ENCODE measurements at places on chromosomes 6 and 20.
A peak's percentile ranks its signal among the peaks of the same experiment; 100 is the strongest.

DNA sequence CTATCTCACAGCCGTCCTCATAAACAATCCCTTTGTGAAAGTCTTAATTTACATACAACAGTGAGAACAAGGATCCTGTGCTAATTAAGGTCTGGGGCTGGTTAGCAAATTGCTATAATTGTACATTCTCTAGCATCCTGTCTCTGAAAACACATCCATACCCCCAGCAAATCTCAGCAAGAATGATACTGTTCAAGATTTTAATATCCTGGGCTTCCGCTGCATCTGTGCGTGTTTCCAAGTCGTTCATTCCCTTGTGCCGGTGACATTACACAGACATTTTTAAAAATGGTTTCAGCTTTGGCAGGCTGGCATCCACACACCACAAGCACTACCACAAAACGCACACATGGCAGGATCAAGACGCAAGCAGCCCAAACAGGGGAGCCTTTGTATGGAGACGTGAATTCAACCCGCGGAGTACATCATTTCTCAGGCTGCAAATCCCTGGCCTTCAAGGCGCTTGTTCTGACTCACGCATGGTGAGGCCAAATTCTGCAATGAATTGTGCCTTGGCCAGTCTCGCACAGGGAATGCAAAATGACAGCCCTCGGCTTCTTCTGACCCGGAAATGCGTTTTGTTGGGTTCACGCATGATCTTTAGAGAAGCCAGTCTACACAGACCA, 20.3 kb downstream of the ZMYND8 start:
- H3K27ac ChIP-seq = peak overlapping the region; percentile 86
- H3K4me3 ChIP-seq = no peak overlapping the region
- peaks cover 58% of the 10 kb centered on the region for H3K4me1 ChIP-seq
- DNase-seq = no peak

- no peaks in the 10 kb centered on the region for H3K27me3 ChIP-seq
- H3K4me1 ChIP-seq = no peaks in the 10 kb centered on the region
- no peaks in the 10 kb centered on the region for H3K36me3 ChIP-seq
- no peak for DNase-seq
These were observed 112.8 kb downstream of the TBX18 start for GRCh38 chr6:84651583-84651982.

- peaks cover 5% of the 10 kb centered on the region for H3K4me1 ChIP-seq
- H3K27me3 ChIP-seq = no peaks in the 10 kb centered on the region
- no peak overlapping the region for H3K4me3 ChIP-seq
- no peak overlapping the region for H3K27ac ChIP-seq
- no peak for DNase-seq
- H3K36me3 ChIP-seq = peaks cover 7% of the 10 kb centered on the region
These were observed 51.6 kb downstream of the SPTLC3 start for GRCh38 chr20:13060327-13060726.

- no peaks in the 10 kb centered on the region for H3K4me1 ChIP-seq
- no peak overlapping the region for H3K4me3 ChIP-seq
- no peaks in the 10 kb centered on the region for H3K36me3 ChIP-seq
- peaks cover 12% of the 10 kb centered on the region for H3K27me3 ChIP-seq
- no peak overlapping the region for H3K27ac ChIP-seq
These were observed 37.0 kb downstream of the FOXF2 start for GRCh38 chr6:1426416-1426815.

DNA sequence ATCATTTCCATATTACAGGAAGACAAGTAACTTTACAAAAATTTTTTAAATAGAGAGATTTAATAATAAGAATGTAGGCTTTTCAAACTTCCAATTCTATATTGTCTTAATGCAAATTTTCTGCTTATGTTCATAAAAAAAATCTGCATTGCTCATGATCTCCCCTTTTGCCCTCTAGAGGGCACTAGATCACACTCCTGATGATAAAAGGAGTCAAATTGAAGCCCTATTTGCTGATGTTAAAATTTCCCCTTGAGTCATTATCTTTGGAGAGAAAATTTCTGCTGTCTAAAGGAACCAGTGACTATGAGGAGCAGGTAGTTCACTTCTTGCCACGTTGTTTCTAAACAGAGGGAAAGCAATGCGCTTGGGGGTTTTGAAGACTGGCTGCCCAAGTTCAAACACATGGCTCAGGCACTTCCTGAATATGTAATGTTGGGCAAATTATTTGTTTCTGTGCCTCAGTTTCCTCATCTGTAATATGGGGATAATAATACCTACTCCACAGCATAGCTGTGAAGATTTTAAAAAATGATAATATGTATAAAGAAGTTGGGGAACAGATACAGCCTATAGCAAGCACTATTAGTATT, 874.2 kb downstream of the TFAP2A start:
- H3K4me3 ChIP-seq = no peak overlapping the region
- no peaks in the 10 kb centered on the region for H3K27me3 ChIP-seq
- H3K36me3 ChIP-seq = no peaks in the 10 kb centered on the region
- H3K27ac ChIP-seq = no peak overlapping the region

DNA sequence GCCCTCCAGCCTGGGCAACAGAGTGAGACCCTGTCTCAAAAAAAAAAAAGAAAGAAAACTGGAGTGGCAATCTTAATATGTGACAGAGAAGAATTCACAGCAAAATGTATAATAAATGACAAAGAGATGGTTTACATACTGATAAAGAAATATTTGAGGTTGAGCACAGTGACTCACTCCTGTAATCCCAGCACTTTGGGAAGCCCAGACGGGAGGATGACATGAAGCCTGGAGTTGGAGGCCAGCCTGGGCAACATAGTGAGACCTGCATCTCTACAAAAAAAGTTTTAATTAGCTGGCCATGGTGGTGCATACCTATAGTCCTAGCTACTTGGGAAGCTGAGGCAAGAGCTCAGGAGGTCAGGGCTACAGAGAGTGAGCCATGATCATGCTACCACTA, 12.4 kb upstream of the DEFB118 start:
- no peak overlapping the region for H3K4me3 ChIP-seq
- H3K4me1 ChIP-seq = no peaks in the 10 kb centered on the region
- no peaks in the 10 kb centered on the region for H3K36me3 ChIP-seq
- H3K27ac ChIP-seq = no peak overlapping the region

GRCh38 chr6:111173946-111174345, 86.6 kb downstream of the SLC16A10 start:
- H3K4me3 ChIP-seq = no peak overlapping the region
- H3K36me3 ChIP-seq = no peaks in the 10 kb centered on the region
- H3K27me3 ChIP-seq = no peaks in the 10 kb centered on the region
- no peak overlapping the region for H3K27ac ChIP-seq
- peaks cover 24% of the 10 kb centered on the region for H3K4me1 ChIP-seq

DNA sequence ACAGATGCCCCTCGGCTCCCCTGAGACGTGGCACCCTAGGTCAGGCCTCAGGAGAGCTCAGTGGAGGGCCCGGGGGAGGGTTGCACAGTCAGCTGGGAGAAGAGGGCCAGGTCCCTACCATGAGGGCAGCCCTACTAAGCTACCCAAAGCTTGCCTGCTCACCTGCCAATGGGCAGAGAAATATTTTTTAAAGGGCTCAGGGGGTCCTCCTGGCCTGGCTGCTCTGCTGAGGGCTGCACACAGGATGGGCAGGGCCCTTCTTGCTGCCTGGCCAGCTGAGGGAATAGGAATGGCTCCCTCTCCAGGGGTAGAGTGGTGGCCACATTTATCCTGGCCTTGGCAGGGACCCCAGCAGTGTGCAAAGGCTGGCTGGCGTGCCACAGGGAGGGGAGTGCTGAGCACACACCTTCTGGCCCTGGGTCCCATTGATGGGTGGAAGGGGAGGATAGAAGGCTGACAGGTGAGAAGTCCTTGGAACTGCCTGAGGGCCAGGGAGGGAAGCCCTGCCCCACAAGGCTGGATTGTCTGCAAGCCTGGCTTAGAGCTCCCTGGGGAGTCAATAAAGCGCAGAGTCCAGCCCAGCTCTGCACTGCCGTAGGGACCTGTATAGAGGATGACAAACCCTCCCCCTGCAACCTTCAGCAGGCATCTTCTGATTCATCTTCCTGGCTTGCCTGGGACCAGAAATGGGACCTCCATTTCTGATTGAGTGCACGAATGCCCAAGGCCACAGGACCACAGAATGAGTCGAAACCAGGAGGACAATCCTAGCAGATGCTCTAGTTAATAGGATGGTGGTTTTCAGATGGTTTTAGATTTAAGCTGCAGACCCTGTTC, 62.1 kb downstream of the NOL4L start:
- H3K36me3 ChIP-seq = peaks cover 15% of the 10 kb centered on the region
- H3K4me1 ChIP-seq = peaks cover 4% of the 10 kb centered on the region
- H3K27me3 ChIP-seq = no peaks in the 10 kb centered on the region
- H3K4me3 ChIP-seq = no peak overlapping the region
- DNase-seq = no peak

- no peak overlapping the region for H3K27ac ChIP-seq
- no peak overlapping the region for H3K4me3 ChIP-seq
- H3K36me3 ChIP-seq = peaks cover 66% of the 10 kb centered on the region
- no peaks in the 10 kb centered on the region for H3K27me3 ChIP-seq
- DNase-seq = no peak
These were observed 16.9 kb downstream of the SRC start for GRCh38 chr20:37362821-37363220.

DNA sequence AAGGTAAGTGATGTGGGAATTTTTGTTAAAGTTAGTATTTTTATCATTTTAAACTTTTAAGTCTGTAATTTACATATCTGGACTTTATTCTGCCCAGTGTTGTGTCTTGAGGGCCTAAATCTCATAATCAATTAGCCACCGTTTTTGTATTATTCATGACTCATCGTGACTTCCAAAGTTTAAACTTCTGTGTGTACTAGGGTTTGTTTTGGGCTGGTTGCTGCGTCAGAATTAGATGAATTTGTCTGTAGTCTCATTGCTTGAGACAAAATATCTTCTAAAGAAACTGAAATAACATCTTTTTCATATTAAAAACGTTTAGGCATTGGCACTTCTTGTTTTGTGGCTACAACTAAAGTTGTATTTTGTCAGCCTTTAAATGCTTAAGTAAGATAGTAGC, 41.3 kb downstream of the CDYL start:
- H3K36me3 ChIP-seq = no peaks in the 10 kb centered on the region
- no peak for DNase-seq
- peaks cover 6% of the 10 kb centered on the region for H3K4me1 ChIP-seq

DNA sequence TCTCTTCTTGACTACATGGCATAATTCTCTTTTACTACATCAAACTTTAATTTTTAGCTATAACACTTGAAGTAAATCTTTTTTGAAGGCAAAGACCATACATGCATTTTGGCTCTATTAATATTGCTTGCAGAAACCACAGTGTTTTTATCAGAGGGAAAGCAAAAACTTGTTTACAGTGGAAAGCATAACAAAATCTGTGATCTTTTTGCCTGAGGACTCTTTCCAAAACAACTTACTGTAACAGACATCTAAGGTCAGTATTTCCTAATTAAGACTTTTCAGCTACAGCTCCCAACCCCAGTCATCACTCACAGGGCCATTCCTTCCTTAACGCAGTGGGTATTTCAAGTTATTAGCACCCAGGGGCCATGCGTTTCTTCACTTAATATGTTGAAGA, 274.7 kb downstream of the CDKAL1 start:
- no peak overlapping the region for H3K27ac ChIP-seq
- DNase-seq = no peak
- H3K36me3 ChIP-seq = no peaks in the 10 kb centered on the region

DNA sequence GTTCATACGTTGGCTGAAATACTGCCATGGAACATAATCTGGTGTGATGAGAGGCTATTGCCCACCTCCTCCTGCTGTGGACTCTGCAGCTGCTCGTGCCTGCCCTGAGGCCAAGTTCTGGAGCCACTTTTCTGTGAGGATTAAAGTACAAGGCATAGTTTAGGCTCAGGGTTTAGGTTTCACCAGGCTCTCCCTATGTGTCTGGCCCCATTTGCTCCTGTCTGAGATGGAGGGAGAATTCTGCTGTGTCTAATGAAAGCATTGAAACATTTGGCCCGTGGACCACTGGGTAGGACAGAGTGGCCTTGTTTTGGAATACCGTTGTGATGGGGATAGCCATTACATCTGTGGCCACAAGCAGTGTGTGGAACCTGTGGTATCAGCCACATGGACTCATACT, 5.9 kb downstream of the WRNIP1 start:
- H3K27me3 ChIP-seq = no peaks in the 10 kb centered on the region
- peaks cover 4% of the 10 kb centered on the region for H3K4me1 ChIP-seq
- DNase-seq = no peak
- H3K4me3 ChIP-seq = no peak overlapping the region

GRCh38 chr6:134938896-134939295, 11.0 kb downstream of the ALDH8A1 start:
- no peak overlapping the region for H3K4me3 ChIP-seq
- no peaks in the 10 kb centered on the region for H3K27me3 ChIP-seq
- H3K36me3 ChIP-seq = no peaks in the 10 kb centered on the region
- H3K27ac ChIP-seq = no peak overlapping the region

DNA sequence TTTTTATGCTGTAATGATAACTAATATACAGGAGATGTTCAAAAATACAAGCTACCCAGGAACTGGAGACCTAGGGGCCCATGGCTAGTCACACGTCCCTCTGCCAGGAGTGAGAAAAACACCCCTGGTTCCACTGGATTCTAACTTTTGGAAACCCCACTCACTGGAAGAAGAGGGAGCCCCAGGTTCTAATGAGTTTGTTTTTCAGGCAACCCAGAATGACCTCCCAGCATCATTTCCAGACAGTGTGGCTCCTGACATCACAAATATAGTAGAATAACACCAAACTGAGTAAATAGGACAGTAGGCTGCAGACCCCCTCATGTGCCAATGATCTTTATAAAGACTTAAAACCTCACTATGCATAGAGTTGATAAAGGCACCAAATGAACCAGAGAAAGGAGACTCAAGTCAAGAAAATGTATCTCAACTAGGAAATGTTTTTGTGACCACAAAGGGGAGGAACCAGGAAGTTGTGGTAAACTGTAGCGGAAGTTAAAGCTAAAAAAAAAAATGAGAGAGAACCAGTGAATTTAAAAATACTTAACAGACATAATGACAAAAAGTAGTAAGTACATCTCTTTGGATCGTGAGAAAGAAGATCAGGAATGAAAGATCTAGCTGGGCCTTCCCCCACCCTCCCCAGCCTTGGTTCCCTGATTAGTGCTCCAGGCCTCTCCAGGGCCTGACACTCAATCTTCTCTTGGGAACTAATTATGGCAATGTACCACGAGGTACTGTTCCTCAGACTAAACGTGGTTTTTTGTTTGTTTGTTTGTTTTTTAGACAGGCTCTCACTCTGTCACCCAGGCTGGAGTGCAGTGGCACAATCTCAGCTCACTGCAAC, 19.8 kb downstream of the HLA-E start:
- DNase-seq = no peak
- no peaks in the 10 kb centered on the region for H3K4me1 ChIP-seq
- no peaks in the 10 kb centered on the region for H3K36me3 ChIP-seq
- H3K27ac ChIP-seq = no peak overlapping the region
- H3K4me3 ChIP-seq = no peak overlapping the region
- no peaks in the 10 kb centered on the region for H3K27me3 ChIP-seq

GRCh38 chr20:10542442-10542841, 107.3 kb downstream of the SLX4IP start:
- no peaks in the 10 kb centered on the region for H3K36me3 ChIP-seq
- no peak for DNase-seq
- H3K27me3 ChIP-seq = no peaks in the 10 kb centered on the region
- H3K27ac ChIP-seq = no peak overlapping the region
